ENCODE measurements at places on chromosomes 5 and 9.

DNA sequence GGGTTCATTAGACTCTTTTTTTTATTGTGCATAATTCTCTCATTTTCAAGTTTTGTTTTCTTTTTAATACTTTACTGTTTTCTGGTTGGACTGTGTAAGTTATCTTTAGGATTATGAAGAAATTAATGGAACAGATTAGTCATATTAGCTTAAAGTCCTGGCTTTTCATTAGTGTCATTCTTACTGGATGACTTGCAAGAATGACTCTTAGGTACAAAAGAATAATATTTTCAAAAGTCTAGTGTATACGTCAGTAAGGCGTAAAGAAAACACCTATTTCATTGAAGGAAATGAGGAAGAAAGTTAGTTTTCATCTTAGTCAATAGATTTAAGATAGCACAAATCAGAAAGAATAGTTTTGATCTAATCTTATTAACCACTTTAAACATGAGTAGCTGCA is 20.4 kb downstream of the UHRF2 start:
- DNase-seq = no peak

- DNase-seq = no peak
Measured at GRCh38 chr5:55480781-55481180, 54.0 kb downstream of the PLPP1 start.

DNA sequence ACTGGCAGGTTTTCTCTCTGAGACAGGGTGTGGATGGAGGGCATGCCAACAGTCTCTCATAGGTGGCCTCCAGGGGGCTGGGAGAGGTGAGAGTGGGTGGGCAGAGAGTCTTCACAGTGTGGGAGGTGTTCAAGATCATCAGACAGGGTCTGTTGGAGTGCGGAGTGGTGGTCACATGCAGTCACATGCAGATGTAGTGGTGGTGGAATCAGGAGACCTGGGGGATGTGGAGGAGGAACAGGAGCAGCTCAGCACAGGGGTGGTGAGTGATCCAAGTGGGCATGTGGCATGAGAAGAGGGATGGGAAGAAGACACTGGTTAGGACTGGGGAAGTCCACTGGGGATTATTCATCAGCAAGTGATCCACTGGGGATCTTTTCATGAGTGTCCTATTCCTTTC is 5.8 kb downstream of the GM2A start:
- DNase-seq = no peak

DNA sequence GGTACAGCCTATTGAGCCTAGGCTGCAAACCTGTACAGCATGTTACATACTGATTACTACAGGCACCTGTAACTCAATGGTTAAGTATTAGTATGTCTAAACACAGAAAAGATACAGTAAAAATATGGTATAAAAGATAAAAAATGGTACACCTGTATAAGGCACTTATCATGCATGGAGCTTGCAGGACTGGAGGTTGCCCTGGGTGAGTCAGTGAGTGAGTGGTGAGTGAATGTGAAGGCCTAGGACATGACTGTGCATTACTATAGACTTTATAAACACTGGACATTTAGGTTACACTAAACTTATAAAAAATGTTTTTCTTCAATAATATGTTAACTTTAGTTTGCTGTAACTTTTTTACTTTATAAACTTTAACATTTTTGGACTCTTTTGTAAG is 171.3 kb downstream of the SLC28A3 start:
- DNase-seq = no peak

Measured in stimulated activated CD8-positive, alpha-beta memory T cell treated with anti-CD3 and anti-CD28 coated beads, Interleukin-4, amount 100 ng/mL, for 4 hours (primary cell).